ENCODE measurements at places on chromosomes 6 and 20.

- DNase-seq, result no peak
Measured at GRCh38 chr20:48845721-48846306, 18.0 kb upstream of the PREX1 start.

DNA sequence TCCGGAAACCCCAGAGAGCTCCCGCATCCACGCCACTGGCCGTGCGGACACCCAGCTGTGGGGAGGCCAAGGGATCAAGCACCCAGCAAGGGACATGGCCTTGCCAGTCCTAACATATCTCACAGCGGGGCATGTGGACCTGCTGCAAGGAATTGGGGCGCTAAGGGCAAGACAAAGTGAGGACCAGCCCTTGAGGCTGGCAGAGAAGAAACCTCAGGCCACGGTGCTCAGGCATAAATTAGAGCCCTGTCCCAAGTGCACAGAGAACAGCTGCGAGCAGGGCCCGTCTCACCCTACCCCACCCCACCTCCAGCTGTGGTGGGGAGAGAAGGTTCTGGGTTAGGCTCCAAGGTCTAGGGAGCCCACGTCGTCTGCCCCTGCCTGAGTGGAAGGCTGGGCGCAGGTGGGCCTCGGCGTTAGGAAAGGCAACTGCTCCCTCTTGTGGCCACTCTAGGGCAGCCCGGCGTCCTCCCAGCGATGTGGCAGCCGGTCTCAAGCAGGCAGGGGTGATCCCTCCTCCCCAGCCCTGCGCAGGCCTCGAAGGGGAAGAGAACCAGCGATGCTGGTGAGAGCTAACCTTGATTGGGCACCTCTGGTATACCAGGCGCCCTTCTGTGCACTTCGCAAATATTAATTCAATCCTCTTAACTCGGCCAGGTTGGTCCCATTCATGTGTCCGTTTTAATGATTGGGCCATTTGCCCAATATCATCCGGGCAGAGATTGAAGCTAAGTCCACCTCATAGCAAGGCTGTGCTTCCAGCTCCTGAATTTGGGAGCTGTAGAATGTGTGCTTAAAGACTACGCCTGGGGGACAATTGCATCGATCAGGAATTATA, 235.8 kb downstream of the NFATC2 start:
- peak; percentile 51 for DNase-seq

DNA sequence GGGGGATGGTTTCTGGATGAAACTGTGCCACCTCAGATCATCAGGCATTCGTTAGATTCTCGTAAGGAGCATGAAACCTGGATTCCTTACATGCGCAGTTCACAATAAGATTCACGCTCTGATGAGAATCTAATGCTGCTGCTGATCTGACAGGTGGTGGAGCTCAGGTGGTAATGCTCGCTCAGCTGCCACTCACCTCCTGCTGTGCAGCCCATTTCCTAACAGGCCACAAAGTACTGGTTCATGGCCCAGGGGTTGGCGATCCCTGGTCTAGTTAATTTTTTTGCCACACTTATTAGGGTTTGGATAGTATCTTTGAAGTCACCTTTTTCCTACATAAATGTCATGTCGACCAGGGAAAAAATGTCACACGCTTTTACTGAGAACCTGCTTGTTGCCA, 96.8 kb upstream of the MLIP start:
- no peak for DNase-seq

DNA sequence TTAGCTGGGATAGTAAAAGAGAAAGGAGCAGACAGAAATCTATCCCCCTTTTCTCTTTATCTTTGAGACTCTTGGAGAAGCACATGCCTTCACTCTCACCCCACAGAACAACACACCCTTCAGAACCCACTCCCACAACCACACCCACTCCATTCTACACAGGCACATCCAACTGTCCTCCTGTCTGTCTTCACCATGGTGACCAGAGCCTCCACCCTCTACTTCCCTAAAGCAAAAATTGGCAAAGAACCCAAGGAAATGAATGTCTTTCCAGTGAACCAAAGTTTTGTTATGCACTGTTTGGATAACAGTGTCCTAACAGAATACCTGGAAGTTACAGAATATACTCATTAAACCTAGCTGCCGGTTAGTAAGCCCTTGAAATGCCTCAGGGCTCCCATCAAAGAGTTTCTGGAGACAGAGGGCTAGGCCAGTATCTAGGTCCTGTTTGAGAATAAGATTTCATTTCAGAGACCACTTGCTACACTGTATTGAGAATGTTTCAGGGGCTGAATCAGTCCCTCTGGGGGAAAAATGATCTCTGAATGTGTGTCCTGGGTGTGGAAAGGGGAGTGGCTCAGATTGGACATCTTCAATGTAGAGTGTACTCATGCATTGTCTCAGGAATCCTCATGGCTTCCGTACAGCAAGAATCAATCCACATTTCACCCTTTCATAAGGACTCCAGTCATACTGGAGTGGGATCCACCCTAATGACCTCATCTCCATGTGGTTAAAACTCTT, 101.1 kb downstream of the LY86 start:
- DNase-seq, result no peak

DNA sequence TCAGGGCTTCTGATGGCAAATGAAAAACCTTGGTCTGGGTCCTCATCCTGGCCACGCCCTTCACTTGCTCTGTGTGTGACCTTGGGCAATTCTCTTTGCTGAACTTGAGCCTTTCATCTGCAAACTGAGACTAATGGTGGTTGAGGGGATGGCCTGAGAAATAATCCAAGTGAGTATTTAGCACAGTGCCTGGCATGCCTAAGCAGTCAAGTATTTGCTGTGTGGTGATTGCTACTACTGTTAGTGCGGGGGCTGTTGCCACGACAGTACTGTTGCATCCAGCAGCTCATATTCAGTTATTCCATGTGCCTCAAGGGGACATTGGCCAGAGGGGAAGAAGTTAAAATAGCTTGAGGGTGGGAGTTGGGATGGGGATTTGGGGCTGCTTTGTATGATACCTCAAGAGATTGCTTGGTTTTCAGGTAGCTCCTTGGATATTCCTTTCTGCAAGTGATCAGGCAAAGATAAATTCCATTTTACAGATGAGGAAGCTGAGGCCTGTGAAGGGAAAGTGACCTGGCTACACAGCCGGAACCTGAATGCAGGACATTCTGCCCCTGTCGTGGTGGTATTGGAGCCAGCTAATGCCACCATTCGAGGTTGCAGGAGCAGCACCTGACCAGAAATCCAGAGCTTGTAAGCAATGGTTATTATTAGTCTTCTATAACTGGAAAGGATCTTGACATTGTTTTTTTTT, 45.1 kb upstream of the EPB41L1 start:
- DNase-seq, result no peak

- no peak for DNase-seq
Measured at GRCh38 chr6:105270511-105270910, 90.7 kb upstream of the POPDC3 start.
